ENCODE measurements at places on chromosomes 7 and 10.

GRCh38 chr10:122974543-122975064, 5.6 kb upstream of the PSTK start:
- DNase-seq, result no peak

GRCh38 chr10:43317422-43317821, 50.6 kb upstream of the RASGEF1A start:
- no peak for DNase-seq

GRCh38 chr10:6239213-6239991, 36.7 kb downstream of the PFKFB3 start:
- DNase-seq, result peak; percentile 66

DNA sequence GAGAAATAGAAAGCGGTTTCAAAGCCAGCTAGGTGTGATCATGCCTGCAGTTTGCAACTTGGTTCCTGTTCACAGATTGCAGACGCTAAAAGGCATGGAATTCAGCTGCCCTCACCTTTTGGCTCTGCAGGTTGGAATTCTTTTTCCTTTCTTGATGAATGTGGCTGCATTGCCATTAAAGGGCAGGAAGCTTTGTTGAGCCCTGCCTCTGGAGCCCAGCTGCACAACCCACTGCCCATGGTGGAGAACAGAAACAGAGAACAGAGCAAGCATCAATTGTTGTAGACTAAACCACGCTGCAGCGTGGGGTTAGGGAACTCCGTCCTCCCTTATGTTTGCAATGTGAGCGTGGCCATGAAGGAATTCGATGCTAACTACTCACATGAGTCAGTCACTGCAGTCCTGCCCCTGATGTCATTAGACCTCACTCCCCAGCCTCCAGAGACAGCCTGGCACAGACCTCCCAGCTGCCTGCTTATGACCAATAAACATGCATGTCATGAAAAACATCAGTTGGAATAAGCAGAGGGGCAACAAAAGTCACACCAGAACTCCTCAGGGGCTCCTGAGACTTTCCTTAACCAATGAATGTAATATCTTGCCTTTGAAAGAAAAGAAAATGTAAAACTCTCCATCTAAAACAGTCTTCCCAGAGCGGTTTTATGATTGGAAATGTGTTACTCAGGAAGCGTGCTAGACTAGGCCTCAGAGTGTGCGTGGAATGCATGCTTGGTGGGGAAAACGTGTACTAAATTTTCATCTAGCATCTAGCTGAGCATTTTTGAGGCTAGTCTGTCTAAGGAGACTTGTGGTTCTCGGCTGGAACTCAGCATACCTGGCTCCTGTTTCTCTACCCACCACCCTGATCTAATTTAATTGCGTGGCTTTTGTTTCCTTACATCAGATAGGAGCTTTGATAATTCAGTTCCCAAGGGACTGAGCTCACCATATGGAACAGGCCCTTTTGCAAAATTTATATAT, 232.2 kb downstream of the KIAA1217 start:
- no peak for DNase-seq

- DNase-seq, result no peak
Measured at GRCh38 chr10:22931948-22932347, 4.1 kb downstream of the ARMC3 start.

GRCh38 chr10:103969436-103969835, 2.5 kb downstream of the SLK start:
- peak; percentile 20 for DNase-seq

DNA sequence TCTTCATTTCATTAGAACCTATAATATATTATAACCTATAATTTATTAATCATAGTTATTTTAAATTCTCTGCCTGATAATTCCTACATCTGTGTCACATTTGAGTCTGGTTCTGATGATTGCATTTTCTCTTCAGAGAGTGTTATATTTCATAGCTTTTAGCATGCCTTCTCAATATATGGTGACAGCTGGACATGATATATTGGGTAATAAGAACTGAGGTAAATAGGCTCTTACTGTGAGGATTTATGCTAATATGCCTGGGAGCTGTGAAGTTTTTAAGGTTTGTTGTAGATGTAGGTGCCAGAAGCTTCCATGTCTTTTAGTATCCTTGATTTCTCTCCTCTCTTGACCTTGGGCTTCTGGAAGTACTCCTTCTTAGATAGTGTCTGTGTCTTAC, 325.9 kb upstream of the SEMA3D start:
- DNase-seq, result no peak

DNA sequence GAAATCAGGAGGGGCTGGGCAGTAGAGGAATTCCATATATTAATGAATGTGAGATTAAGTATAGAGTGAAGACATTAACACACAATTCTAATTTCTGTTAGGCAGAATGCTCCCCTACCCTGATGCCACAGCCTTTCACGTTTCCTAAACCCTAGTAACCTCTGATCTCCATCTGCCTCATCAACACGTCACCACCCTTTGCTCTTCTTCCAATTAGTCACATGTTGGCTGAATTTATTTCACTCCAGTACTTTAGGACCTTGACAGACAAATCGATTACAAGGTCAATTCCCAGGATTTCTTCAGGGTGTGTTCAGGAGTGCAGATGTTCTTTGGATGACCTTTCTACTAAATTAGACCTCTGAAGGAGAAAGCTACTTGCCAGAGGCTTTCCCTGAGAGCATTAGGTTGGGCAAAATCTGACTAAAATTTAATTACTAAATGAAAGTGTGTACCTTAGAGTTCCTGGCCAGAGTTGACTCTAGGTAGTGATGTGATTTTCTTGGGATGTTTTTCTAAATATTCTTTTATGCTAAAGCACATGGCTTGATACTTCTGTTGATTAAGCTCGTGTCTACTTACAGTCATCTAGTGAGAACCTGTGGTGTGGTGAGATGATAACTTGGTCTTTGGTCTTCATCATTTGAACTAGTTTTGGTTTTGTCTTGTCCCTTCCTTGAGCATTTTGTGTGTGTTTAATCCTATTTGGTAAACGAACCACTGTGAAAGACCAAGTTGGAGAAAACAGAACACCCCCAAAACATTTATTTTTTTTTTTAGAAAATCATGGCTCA, 12.7 kb downstream of the AGR2 start:
- DNase-seq, result no peak

GRCh38 chr7:144397086-144397485, 6.4 kb downstream of the NOBOX start:
- DNase-seq, result no peak

- no peak for DNase-seq
Measured at GRCh38 chr10:29628311-29628710, 6.5 kb downstream of the SVIL start.

DNA sequence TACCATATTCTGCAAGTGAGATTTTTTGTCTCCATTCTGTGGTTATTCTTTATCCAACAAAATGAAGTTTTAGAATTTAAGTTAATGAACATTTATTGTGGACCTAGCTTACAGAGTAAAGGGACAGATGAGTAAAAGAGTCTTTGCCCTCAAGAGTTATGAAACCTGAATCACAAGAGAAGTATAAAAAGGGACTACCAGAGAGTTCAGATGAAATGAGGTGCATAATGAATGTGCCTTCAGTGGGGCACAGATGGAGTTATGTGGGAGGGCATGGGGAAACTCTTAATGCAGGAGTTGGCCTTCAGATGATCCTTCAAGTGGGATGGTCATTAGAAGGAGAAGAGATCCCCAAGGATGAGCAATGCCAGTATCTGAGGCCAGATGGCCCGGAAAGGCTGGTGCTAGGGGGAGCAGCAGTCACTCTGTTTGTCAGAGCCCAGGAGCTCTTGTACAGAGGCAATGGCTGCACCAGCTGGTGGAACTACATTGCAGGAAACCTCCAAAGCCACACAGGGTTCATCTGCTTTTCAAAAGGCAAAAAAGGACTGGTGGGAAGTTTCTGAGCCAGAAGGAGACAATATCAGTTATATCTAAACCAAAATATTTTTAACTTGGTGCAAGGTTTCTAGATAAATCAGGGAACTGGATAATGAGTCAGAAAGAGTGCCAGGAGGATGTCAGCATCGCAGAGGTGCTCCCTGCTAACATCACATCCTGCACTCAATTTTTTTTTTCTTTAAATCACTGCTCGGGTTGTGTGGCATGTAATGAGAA, 162.0 kb downstream of the KLF6 start:
- DNase-seq, result no peak

DNA sequence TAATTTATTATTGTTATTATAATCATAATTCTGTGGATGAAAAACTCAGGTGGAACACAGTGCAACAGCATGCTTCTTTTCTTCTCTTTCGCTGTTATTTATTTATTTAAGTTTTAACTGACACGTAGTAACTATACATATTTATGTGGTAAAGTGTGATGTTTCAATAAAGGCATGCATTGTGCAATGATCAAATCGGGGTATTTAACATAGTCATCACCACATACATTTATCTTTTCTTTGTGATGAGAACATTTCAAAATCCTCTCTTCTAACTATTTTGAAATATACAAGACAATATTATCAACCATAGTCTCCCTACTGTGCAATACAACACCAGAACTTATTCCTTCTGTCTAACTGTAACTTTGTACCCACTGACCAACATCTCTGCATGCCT, 152.5 kb upstream of the LYZL1 start:
- no peak for DNase-seq

GRCh38 chr10:70990681-70991080, 102.3 kb upstream of the PCBD1 start:
- no peak for DNase-seq

DNA sequence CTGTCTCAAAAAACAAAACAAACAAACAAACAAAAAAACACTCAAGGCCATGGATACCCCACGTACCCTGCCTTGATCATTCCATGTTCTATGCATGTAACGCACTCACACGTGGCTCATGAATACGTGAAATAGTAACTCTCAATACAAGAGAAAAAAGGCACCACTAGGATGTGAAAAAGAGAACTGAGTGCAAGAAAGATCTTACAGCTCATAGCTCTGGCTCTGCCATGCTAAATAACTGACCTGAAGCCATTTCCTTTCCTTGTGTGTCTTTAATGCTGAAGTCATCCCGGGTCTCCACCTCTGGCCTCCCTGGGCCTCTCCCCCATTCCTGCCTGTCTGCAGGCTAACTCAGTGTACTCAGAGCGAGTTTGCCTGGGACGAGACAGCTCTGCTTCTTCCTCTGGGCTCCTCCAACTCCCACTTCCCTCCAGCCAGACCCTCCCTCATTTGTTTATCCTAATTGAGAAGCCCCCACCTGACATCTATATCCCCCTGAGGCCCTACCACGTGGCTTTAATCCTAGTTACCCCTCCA, 117.3 kb downstream of the PRPF18 start:
- DNase-seq, result no peak

- no peak for DNase-seq
Measured at GRCh38 chr10:49158404-49158803, 24.6 kb upstream of the FAM170B start.

GRCh38 chr10:91536111-91536510, 96.8 kb downstream of the PPP1R3C start:
- DNase-seq, result no peak
